Small intestine (tissue), 16 donors: ENCODE measurements at places on chromosomes 2 and 18. TPM values are rescaled to one million over a fixed set of nuclear protein-coding genes. Genes with fewer than 3 reads are reported as not detected.

DNA sequence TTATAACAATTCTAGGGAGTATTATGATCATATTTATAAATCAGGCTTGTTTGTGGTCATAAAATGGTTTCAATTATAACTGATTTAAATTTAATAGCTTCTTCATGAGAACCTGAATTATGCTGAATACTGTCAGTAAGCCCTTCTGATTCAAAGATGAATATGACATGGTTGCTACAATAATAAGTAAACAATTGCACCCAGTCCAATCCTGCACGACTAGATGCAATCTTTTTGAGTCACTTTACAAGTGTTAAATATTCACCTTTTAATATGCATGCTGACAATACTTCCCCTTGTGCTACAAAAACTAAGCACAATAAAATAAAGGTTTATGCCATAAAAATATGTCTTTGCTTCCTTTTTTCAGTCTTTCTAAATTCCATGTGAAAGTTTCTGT lies 325.2 kb downstream of the KCNJ3 start:
- DNase-seq: no peak

TEX44 gene
- not detected for polyA plus RNA-seq

FBXO36 gene
- 1.9 TPM for polyA plus RNA-seq

GRCh38 chr2:32363597-32363996 lies 6.8 kb downstream of the BIRC6 start:
- DNase-seq: no peak

MPHOSPH10 gene
- polyA plus RNA-seq: 31.2 TPM

- peak; percentile 59 for DNase-seq
Measured at GRCh38 chr2:16487686-16488085, 177.9 kb downstream of the CYRIA start.

DNA sequence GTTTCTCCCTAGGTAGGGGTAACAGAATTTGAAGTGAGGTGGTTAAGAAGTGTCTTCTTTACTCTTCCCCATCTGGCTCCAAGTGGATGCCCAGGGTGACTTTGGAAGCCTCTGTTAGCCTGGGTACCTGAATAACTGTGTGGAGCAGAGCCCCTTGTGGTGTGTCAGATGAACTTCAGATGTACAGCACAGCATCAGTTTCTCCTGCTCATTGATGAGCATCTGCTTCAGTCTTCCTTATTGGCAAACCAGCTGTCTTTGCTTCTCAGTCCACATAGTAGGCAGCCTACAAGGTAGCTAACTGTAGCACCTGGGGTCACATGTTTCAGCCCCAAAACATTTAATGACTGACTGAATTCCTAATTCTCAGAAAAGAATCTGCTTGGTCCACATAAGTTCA lies 56.2 kb upstream of the ATP8B1 start:
- DNase-seq: no peak

LRRC30 gene
- not detected for polyA plus RNA-seq

GRCh38 chr2:57437077-57437476 lies 609.5 kb upstream of the VRK2 start:
- DNase-seq: no peak

DNA sequence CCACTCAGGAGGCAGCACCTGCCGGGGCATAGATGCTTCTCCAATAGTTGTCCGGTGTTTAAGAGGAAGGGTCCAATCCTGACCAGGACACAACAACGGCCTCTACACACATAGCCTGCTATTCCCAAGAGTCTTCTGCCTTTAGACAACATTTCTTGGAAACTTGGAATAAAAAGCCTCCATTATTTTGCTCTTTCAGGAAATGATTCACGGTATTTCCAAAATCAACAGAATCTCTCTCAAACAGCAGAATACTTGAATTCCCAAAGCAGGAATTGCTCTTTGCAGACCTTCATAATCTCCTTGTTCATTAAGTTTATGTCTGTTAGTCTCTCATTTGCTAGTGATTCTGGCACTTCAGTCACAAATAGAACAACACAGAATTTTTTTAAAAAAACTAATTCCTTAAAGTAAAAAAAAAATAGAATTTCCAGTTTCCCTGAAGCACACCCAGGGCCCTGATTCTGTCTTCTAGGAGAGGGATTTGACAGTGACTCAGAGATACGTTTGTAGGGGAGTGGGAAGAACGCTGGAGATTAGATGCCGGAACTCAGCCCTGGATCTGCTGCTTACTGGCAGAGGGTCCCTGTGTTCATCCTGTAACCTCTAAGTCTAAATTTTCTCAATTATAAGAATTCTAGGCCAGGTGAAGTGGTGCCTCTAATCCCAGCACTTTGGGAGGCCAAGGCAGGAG lies 74.7 kb downstream of the NAB1 start:
- DNase-seq: no peak
